Skeletal muscle cell (primary cell): ENCODE measurements at places on chromosomes 4 and X.

DNA sequence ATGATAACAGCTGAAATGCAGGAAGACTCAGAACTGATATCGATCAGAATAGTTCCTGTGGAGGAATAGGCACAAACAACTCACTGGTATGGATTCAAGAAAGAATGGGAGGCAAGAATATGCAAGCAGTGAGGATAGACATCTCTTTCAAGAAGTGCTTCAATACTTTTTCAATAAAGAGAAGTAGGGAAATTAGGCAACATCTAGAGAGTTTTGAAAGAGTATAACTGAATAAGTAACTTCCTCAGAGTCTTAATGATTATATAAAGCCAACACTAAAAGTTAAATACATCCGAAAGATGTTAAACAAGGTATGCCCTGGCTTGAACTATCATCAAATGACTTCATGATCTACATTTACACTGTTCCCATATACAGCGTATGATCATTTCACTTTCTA, 1443.0 kb downstream of the PCDH7 start:
- no peak for DNase-seq

DNA sequence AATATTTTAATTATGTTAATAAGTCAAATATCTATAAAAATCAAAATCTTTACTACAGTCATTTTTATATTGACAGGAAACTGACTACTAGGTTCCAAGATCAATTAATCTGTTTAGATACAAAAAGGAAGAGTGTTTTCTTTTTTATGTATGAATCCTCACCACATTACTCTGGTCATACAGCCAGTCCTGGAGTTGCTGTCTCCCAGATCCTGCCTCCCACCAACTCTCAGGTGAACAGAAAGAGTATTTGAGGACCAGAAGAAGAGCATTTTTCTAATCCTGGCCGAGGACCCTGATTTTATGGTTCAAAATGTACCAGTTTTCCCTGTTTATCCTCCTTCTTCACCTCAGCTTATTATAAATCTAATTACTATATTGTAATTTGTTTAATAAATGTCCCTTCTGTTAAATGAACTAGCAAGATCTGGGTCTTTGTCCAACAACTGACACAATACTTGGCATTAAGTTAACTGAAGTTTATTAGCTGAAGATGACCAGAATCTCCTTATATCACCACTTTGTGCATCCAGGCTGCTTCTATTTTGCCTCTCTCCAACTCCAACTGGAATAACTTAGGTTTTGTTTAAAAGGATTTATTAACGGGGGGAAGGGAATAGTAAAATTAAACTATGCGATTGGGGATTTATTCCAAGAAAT, 224.4 kb upstream of the PCDH7 start:
- DNase-seq = no peak

DNA sequence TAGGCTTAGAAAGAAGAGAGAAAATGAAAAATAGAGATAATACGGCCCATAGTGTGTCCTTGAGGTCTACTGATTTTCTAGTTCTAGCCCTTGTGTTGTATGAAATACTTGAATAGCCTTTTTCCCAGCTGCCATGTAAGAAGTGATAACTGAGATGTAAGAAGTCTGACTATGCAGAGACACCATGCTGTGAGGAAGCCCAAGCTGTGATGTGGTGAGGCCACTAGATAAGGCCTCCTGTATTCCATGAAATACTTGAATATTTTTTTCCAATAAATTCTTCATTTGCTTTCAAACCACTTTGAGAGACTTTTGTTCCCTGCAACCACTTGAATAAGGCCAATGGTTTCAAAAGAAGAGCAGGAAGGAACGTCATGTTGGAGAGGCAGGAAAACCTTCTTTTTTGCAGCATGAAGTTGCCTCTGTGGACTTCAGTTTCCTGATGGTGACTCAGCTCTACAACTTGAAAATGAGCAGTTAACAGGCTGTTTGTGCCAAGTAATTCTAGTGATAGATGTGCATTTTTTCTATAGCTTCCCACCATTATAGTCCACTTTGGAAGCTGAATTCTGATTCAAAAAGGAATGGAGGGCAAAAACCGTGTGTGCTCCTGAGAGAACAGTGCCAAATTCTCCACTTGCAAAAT, 25.5 kb upstream of the FAM9C start:
- DNase-seq = no peak

GRCh38 chr4:8220661-8221450, 21.8 kb downstream of the SH3TC1 start:
- no peak for DNase-seq

DNA sequence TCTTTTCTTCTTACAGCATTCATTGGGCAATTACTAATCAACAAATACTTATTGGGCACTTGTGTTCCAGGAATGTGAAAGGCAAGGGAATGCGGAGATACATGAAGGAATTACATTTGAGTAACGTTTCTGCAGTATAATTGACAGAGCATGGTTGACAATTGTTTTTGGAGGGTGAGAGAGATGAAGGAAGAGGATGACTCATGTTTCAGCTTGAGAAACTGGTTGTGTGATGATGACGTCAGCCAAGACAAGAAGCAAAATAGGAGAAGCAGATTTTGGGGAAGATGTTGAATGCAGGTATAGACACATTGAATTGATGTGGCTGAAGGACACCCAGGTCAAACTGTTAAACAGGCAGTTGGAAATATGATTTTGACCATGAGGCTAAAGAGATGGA, 8.0 kb upstream of the CPEB2 start:
- no peak for DNase-seq

- DNase-seq = peak; percentile 23
These were observed 33.3 kb upstream of the GALNT7 start for GRCh38 chr4:173135241-173135847.

- no peak for DNase-seq
These were observed 52.2 kb downstream of the APOO start for GRCh38 chrX:23855569-23855968.

DNA sequence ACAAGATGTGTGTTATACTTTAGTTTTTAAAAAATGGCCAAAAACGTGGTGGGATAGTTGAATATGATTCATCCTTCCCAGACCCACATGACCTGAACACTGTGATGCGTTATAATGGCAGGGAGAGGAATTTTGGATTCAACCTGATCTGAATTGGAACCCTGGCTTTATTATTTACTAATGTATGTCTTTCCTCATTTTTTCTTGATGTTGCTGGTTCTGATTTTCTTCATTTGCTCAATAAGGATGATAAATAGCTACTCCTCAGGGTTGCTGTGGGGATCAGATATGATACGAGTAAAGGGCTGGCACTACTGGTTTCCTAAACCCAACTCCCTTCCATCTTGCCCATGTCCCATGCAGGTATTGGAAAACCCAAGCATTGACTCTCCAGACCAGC, 24.2 kb upstream of the ACSL1 start:
- DNase-seq = no peak

GRCh38 chr4:150205016-150205415, 126.8 kb downstream of the DCLK2 start:
- no peak for DNase-seq

DNA sequence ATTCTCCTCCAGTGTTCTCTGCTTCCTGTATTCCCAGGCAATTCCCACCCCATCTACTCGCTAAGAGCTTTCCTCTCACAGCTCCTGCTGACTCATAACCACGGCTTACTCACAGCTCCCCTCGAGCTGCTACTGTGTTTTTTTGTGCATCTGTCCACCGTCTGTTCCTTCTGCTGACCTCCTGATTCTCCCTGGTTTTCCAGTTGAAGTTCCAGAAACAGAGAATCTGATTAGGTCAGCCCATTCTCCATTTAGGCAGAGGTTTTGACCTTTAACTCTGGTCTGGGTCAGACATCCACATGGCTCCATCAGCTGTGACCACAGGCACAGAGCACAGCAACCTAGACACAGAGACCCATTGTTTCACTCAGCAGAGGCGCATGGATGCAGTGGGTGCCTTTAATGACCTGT, 5.5 kb upstream of the SMIM20 start:
- DNase-seq = peak; percentile 94

DNA sequence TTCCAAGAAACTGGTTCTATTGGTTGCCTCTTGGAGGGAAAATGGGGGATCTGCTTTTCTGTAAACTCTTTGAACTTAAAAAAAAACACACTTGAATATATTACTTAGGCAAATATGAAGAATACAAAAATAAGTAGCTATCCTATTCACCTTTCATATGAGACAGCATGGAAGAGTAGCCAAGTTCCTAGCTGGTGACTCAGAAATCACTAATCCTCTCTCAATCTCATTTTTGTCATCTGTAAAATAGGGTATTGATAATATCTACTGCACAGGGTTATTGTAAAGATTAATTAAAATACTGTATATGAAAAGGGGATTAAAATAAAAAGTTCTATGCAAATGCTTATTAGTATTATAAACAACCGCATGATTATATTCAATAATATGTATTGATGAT, 12.7 kb downstream of the MGARP start:
- DNase-seq = no peak

- peak; percentile 1 for DNase-seq
These were observed 345.1 kb upstream of the TACR3 start for GRCh38 chr4:104064646-104065577.

GRCh38 chr4:31187979-31188378, 467.8 kb downstream of the PCDH7 start:
- no peak for DNase-seq

- DNase-seq = no peak
These were observed 239.0 kb upstream of the DIAPH2 start for GRCh38 chrX:96445531-96446065.

DNA sequence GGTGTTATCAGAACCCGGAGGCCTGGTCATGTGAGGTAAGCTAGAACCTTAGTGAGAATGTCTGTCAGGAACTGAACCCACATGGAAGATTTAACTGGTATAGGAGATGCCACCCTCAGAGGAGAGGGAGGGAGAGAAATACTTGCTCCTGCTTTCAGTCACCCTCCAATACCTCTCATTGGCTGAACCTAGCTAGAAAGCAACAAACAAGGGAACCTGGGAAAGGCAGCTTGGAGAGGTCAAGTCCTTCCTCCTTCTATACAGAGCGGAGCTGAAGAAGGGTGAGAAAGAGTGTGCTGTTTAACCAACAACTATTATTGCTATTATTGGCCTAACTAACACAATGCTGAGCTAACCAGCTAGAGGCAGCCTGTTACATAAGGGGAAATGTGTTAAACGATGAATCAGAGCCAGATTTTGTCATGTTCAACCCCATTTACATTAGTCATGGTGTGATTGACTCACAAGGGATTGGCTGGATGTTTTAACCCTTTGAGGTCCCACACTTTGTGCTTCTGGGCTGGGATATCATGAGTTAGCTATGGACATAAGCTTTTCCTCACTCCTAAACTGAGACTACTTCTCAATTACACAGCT, 96.5 kb upstream of the ESX1 start:
- peak; percentile 62 for DNase-seq

DNA sequence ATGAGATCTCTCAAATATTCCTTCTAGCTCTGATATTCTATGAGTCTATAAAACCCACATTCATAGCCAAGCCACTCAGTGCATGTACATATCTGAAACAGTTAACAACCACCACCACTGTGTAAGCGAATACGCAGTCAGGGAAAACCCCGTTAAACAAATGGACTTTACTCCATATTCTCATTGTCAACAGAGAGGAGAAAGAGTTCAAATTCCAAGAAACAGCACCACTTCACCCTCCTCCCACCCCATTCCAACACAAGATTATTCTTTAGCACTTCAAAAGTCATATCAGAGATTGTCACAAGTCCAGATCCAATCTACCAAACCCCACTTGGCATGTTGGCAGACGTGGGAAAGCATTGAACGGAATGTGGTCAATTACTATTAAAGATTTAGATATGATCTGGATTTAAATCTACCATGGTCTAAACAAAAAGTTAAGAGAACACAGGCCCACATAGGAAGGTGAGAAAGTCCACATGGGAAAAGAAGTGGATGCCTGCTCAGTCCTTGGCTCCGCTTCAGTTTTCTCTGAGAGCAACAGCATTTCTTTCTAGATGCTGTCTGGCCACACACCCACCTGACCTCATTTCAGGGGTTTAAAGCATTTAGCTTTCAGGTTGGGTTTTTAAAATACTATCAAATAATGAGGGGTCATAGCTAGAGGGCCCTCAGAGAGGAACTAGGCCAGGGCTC, 39.8 kb upstream of the KLHL13 start:
- no peak for DNase-seq

- DNase-seq = no peak
These were observed 16.4 kb downstream of the DDX3X start for GRCh38 chrX:41350150-41350975.

DNA sequence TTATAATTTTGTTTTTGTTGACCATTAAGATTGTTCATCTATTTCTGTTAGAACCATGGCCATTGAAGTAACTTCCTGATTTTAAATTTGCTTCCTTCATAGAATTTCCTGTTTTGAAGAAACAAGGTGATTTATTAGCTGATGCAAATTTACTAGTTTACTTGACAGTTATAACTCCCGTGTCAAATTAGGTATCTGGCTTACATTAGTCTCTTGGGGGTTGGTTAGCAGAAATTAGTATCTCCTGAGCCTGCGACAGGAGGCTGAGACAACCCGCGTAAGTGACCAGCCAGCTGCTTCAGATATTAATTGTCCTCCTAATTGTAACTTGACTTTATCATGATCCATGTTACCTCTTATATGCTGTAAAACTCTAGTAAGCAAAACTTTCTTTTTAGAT, 154.3 kb downstream of the CFAP299 start:
- no peak for DNase-seq

DNA sequence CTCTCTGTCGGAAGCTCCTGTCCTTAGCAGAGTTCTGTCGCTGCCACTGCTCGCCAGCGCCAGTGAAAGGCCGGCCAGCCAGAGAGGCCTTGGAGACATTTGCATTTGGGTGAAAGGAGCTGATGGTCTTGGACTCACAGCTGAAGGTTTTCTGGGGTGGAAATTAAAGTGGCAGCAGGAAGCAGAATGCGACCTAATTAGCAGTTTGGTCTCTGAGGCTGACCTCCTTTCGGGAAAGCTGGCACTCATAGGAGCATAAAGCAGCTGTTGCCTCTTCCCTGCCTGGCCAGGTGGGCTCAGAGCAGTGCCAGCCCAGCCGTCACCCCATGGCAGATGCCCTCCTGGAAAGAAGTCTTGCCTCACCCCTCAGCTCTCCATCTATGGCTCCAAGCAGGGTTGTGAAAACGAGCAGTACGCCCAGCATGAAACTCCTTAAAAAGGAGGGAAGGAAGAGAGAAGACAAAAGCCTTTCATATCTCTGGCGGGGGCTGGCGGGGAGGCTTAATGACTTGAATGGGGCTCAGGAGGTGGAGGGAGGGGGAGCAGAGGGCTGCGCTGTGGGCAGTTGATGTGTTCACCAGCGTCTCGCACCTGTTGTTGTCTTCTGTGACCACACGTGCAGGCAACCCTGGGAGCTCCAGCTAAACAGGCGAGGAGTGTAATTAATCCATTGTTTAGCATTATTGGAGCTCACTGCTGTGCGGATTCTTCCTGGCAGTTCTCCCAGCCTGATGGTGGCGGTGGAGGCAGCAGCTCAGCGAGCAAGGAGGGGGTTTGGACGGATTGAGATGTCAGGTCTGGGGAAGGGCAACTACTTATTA, 264.0 kb downstream of the MID1IP1 start:
- DNase-seq = peak; percentile 4

DNA sequence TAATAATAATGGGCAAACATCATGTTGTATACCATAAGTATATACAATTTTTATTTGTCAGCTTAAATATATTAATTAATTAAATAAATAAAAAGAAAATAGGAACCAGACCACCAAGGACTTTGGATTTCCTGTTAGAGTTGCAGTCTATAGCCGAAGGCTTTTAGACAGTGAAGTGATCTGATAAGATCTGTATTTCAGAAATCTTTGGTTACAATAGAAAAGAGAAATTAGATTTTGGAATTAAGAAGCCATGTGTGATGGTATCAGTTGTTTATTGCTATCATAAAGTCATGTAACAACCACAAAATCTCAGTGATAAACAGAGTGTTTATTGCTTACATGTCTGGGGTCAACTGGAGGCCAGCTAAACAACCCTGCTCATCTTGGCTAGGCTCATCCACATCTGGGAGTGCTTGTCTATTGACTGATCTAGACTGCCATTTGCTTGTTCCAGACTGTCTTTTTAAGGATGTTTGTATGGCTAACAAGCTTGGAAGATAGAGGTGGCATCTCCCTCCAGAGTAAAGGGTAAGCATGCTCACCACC, 142.1 kb upstream of the USP9X start:
- no peak for DNase-seq
